ENCODE measurements at places on chromosomes 6 and 20.

GRCh38 chr6:41186031-41186562, 14.9 kb downstream of the TREML2 start:
- no peak for DNase-seq

DNA sequence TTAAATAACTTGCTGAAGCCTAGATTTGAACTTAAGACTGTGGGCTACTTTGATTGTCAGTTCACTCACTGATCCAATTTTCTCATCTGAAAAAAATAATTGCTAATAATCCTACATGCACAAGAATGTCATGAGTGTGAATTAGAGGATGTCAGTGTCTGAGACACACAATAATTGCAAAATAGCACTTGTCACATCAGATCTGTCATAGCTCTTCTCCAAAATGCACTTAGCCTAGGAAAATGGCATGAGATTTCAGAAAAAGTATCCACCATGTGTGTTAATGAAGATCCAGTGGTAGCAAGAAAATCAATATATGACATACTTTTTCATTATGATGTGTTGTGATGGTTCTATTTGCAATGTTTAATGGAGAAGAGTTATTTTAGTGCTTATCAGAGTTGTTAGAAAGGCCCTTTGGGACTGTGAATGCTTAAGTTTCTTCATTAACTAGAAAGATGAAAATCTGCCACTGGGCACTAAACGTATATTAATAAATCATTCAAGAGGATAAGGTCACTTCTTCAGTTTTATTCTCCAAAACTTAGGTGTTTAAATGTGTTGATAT, 786.2 kb downstream of the C6orf118 start:
- DNase-seq, result no peak

GRCh38 chr6:88982720-88983119, 19.3 kb upstream of the RNGTT start:
- DNase-seq, result peak; percentile 83

- no peak for DNase-seq
Measured at GRCh38 chr6:7051780-7052442, 55.9 kb upstream of the RREB1 start.

- peak; percentile 31 for DNase-seq
Measured at GRCh38 chr6:42820512-42821340, 38.9 kb downstream of the BICRAL start.

DNA sequence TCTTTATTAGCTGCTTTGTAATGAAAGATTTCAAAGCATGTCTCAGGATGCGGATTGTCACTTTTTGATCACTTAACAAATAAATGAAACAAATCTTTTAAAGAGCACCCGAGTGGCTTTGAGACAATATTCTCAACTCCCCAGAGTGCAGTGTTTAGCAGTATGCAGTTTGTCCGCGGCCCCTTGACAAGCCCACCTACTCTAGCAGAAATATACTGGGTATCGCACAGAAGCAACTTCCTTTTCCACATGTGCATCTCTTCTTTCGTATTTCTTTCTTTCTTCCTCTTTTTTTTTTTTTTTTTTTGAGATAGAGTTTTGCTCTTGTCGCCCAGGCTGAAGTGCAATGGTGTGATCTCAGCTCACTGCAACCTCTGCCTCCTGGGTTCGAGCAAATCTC, 84.5 kb upstream of the FAM184A start:
- DNase-seq, result no peak

- DNase-seq, result peak; percentile 64
Measured at GRCh38 chr6:105991561-105992314, 94.4 kb upstream of the PRDM1 start.

GRCh38 chr6:83536034-83536646, 23.8 kb downstream of the PRSS35 start:
- DNase-seq, result peak; percentile 21

- DNase-seq, result peak; percentile 61
Measured at GRCh38 chr20:14919501-14920081, 582.2 kb upstream of the FLRT3 start.

GRCh38 chr20:23192469-23192868, 106.3 kb upstream of the CD93 start:
- DNase-seq, result no peak

Data from cerebellar cortex (tissue), 1 donor.